ENCODE measurements at places on chromosomes 1 and 21.

- DNase-seq, result no peak
Observed at GRCh38 chr1:242691610-242691945, 167.1 kb upstream of the PLD5 start.

GRCh38 chr1:13517193-13517812 is 3.5 kb upstream of the LRRC38 start:
- no peak for DNase-seq

- no peak for DNase-seq
Observed at GRCh38 chr1:212596798-212597197, 11.8 kb upstream of the ATF3 start.

GRCh38 chr1:178031856-178032320 is 62.0 kb upstream of the RASAL2 start:
- no peak for DNase-seq

- DNase-seq, result peak; percentile 61
Observed at GRCh38 chr1:9494936-9495758, 44.1 kb upstream of the SLC25A33 start.

- DNase-seq, result peak; percentile 34
Observed at GRCh38 chr1:38818175-38818976, 41.2 kb downstream of the RRAGC start.

GRCh38 chr1:241063276-241063675 is 293.7 kb downstream of the RGS7 start:
- no peak for DNase-seq

Data from CD4-positive, alpha-beta memory T cell (primary cell).